ENCODE measurements at places on chromosomes 1 and 21.
A peak's percentile ranks its signal among the peaks of the same experiment; 100 is the strongest.

- no peak for DNase-seq
Observed at GRCh38 chr1:48093147-48093546, 96.0 kb upstream of the TRABD2B start.

DNA sequence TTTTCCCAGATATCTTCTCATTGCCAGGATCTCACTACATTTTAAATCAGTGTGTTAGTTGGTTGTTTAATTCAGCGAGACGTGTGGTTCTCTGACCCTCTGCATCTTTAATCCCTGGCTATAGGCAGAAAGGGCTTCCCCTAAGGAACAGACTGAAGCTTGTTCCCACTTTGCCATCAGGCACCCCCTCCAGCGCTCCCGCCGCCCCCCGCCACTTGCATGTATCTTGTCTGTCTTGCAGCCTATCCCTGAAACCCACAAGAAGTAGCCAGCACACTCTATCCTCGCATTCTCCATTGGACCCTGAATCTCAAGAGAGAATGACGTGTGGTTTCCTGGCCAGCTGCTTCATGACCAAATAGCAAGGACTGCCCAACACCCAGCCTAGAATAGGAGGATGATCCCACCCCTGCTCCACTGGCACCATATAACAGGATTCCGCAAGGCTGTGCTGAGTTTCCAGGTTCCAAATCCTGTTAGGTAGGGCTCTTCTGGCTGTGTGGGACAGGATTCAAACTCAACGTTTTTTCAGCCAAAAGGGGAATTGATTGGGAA, 7.8 kb downstream of the CLDN19 start:
- no peak for DNase-seq

DNA sequence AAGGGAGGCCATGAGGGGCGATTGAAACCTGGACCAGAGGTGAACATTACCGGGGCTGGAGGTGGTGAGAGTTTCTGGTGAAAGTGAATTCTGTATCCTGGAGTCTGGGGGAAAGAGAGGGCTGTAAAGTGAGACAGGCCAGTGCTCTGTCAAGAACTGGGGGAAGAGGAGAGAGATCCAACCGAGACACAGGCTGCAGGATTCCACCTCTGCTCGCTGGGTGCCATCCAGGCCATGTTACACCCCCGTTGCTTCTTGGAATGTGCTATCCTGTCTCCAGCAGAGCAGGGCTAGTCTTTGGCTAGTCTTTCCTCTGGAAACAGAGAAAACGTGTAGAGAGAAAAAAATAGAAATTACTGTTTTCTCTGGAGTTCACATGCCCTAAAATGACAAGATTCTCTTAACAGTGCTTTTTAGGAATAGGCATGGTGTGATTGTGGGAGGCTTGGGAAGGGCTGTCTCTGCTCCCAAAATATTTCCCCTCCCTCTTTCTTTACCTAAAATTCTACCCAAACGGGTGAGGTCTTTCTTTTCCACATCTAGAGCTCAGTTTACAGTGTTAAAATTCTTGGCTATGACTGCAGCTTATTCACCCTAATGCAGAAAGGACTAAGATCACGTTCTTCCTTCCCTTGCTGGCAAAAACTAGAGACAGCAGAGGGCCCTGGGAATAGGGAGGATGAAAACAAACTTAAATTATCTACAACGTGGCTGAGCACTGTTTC, 16.5 kb upstream of the OVAAL start:
- no peak for DNase-seq

- no peak for DNase-seq
Observed at GRCh38 chr1:217929213-217929885, 298.2 kb downstream of the SPATA17 start.

DNA sequence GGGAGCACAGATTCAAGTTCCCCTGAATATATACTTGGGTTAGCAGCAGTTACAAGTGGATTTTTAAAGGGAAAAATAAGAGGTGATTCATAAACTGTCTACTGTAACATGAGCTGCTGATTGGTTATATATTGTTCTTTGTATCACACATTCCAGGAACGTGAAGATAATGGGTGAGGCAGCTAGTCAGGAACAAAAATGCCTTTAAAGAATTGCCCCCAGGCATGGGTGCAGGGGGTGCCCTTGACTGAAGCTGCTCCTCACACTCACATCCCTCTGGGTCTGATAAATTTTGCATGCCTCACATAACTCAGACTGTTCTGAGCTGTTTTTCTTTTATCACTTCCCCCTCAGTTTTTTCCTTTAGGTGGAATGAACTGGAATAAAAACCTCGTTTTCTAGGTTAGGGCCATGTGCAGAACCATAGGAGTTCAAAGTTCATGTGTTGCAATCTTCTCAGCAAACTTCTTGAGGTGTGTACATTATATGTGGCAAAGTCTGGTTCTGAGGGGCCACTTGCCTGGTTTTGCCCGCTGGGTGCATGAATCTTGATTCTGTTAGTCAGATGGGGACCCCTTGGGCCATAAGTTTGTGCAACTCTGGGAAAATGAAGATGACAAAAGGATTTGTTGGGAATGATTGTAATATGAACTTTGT, 21.1 kb downstream of the TBX19 start:
- DNase-seq, result no peak

- no peak for DNase-seq
Observed at GRCh38 chr1:20192364-20192763, 6.0 kb upstream of the PLA2G2C start.

- no peak for DNase-seq
Observed at GRCh38 chr1:204268101-204268500, 54.3 kb upstream of the GOLT1A start.

- DNase-seq, result no peak
Observed at GRCh38 chr1:68826836-68827235, 330.0 kb upstream of the DEPDC1 start.

- DNase-seq, result no peak
Observed at GRCh38 chr1:73907051-73907450, 290.9 kb downstream of the LRRIQ3 start.

GRCh38 chr1:73775896-73776295, 422.1 kb downstream of the LRRIQ3 start:
- DNase-seq, result no peak

DNA sequence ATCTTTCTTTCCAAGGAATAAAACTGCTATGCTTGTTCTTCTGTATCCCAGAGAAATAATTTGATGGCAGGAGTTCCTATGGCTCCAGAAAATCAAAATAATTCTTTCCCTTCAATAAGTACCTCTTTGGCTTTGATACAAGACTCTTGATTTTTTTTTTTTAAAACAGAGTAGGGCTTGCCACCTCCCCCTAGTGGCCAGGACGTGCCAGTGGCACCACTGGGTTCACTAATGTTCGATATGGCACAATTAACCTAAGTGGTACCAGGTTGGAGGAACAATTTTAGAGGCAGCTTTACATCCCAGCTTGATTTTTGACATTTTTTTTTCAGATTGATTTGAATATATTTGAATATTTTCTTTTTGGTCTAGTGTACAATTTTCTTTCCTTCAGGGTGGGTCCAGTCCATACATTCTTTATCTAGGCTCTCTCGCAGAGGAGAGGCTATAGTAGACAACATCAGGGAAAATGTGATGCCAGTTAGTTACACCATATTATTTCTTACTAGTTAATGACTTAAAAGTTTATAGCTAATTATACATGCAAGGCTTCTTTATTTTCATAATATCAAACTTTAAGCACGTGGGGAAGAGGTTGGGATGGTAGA, 330.9 kb downstream of the S1PR1 start:
- peak; percentile 31 for DNase-seq

DNA sequence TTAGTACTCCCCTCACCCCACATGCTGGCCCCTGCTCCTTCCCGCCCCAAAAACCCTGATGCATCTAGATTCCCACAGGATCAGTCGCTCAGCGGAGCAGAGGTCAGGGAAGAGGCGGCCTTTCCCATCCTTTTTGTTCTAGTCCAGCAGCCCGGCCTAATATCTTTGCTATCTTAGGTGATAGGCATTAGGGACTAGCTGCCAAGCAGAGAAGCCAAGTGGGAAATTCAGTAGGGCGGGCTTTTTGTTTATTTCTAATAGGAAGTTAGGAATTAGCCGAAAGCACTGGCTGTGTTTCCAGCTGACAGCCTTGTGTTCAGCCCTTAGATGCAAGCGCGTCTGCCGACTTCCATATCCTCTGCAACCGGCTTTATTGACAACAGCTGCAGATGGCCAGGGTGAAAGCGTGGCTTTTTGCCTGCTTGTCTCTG, 59.0 kb upstream of the BCAR3 start:
- DNase-seq, result no peak

GRCh38 chr1:226510453-226510852, 38.1 kb upstream of the STUM start:
- DNase-seq, result no peak

- DNase-seq, result no peak
Observed at GRCh38 chr21:43306911-43307676, 119.8 kb downstream of the SIK1 start.

- no peak for DNase-seq
Observed at GRCh38 chr1:226051365-226051764, 11.2 kb upstream of the H3-3A start.

DNA sequence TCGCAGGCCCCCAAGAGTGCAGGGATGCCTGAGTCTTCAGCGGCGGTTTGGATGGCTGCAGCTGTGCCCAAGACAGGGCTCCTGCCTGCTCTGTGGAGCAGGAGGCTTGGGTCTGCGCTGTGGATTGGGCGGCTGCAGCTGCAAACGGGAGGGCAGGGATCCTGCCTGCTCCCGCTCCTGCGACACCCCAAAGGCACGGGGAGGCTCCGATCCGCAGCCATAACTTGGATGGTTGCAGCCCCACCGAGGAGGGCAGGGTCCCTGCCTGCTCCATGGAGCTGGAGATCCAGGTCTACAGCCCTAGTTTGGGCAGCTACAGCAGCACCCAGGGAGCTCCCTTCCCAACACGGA, 898.8 kb upstream of the NEGR1 start:
- no peak for DNase-seq

- DNase-seq, result no peak
Observed at GRCh38 chr1:224721000-224721399, 104.9 kb downstream of the CNIH3 start.

GRCh38 chr1:199101139-199101538, 462.3 kb downstream of the PTPRC start:
- DNase-seq, result no peak

- no peak for DNase-seq
Observed at GRCh38 chr1:208714323-208714722, 470.1 kb upstream of the PLXNA2 start.

GRCh38 chr1:45385302-45385701, 45.1 kb upstream of the MUTYH start:
- DNase-seq, result no peak

- no peak for DNase-seq
Observed at GRCh38 chr1:221874285-221875003, 132.6 kb upstream of the DUSP10 start.

DNA sequence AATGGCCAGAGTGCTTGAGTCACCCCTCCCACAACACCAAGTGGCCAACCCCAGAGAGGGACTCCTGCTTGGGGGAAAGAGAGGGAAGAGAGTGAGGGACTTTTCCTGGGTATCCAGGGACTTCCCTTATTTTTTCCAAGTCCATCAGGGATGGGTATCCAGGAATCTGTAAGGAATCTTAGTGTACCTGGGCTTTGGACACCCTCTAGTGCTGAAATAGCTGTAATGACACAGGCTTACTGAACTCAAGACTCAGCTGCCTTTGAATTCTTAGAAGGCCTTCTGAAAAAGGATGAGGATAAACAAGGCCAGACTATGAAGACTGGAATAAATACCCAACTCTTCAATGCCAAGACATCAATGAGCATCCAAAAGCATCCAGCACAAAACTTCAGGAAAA, 12.0 kb downstream of the TSHB start:
- DNase-seq, result no peak

GRCh38 chr21:46180079-46180722, 4.1 kb downstream of the SPATC1L start:
- no peak for DNase-seq

DNA sequence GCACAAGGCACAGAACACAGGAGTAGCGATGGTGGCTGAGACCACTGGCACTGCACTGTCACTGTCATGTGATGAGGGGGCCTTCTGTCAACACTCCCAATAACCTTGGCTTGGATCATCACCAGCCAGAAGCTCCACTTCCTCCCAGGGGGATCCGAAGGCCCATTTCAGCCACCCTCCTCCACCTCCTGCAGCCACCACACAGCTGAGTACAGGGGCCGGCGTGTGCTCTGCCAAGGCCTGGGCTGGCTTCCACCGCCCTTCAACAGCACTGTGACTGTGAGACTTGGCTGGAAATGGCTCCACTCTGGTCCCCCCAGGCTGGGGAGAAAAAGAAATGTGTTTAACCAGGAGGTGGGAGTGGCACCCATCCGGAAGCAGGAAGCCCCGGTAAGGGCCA, 9.9 kb upstream of the NADK start:
- DNase-seq, result no peak

GRCh38 chr1:201427963-201428362, 6.4 kb upstream of the TNNI1 start:
- no peak for DNase-seq

GRCh38 chr1:116886291-116886878, 23.3 kb upstream of the PTGFRN start:
- no peak for DNase-seq

GRCh38 chr1:227994632-227995300, 12.0 kb upstream of the WNT3A start:
- DNase-seq, result no peak

- no peak for DNase-seq
Observed at GRCh38 chr1:43858324-43858723, 75.3 kb upstream of the ARTN start.

DNA sequence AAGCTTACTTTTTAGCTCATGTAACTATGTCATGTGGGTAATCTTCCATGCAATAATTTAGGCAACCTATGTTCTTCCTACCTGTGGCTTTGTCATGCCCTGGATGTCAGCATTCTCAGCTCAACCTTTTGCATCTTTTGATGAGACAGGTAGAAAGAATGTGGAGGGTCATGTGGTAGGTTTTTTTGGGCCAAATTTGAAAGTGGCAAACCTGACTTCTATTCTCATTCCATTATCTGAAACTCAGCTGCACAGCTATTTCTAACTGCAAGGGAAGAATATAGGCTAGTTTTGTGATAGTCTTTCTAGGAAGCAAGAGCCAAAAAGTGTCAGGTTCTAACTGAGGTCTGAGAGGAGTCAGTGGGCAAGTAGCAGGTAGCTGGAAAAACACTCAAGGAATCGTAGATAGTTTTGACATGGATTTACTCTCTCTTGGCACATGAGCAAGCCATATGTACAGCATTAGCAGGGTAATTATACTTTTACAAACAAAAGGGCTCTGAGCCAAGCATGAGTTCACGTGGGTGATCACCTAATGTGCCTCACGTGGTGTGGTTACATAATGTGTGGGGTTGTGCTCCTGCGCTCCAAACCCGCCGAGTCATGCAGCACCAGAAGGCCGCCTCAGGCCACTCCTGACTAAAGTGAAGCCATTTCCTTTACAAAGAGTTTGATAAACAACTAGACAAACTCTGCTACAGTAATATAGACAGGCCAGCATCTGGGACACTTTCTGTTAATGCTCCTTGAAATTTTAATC, 1013.8 kb downstream of the PLA2G4A start:
- no peak for DNase-seq

All from CD4-positive, alpha-beta memory T cell (primary cell).